CD8-positive, alpha-beta memory T cell (primary cell): ENCODE measurements at places on chromosomes 1 and 21.

DNA sequence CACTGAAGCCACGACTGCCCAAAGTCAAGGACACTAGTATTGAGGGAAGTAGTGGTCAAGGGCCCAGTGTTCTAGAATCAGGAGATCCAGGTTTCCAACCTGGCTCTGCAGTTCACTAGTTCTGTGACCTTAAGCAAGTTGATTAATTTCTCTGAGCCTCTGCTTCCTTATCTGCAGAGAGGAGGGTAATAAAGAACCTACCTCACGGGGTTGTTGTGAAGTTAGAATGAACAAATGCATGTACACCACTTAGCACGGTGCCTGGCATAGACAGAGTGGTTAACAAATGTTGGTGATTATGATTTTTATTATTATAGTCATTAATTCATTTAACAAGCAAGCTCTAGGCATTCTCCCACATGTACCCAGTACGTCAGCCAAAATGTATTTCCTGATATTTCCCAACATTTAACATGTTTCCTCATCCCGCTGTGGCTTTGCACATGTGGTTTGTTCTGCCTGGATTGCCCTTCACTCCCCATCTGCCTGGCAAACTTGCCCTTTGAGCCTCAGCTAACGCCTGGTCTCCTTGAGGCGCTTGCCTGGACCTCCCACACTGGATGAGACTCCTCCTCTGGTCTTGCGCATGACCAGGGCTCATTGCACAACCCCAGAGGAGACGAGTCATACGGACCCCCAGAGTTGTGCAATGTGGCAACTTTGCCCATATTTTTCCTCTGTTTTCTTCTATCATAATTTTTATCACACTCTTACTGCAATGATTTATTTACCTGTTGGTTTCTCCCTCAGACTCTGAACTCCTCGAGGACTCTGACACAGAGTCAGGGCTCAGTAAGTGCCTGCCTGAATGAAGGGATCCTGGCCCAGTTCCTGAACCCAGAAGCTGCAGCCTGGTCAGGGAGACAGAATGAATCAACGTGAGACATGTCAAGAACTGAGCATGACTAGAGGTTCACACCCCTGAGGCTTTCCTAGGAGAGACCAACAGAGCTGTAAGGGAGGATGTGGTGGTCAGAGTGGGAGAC, 20.7 kb upstream of the MFSD2A start:
- no peak for DNase-seq

- no peak for DNase-seq
These were observed 47.3 kb downstream of the SLC25A24 start for GRCh38 chr1:108152782-108153222.

- no peak for DNase-seq
These were observed 1039.4 kb upstream of the B3GALT2 start for GRCh38 chr1:194225821-194226220.

DNA sequence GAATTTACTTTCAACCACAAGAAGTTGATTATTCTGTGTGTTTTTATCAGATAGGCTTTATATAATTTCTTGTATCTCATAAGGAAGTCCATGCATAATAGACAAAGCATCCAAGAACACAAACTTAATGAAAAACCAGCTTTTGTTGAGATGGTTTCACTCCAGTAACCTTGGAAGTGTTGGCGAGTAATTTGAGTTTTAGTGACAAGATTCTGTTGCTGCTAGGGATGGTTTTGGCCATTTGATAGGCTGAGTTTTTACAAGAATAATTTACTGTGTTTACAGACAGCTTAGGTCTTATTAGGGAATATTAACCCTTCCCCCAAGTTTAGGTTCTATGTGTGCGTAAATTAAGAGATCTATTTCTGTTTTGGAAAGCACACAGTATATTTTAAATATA, 513.6 kb downstream of the USP25 start:
- no peak for DNase-seq

DNA sequence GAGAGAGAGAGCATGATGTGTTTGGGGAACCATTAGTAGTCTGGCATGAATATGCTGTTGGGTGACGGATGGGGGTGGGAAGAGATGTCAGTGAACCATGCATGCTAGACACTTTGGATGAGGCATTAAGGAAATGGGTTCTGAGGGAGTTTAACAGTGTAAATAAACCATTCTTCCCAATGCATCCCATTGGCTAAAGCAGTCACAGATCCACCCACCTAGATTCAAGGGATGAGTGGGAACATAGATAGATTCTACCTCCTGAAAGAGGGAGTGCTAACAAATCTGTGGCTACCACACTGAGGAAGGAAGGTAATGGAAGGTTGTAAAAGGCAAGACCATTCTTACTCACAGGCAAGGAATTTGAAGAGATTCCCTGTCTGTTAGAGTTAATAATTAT, 129.8 kb upstream of the CACNA1E start:
- DNase-seq: no peak

- no peak for DNase-seq
These were observed 26.3 kb downstream of the PPFIA4 start for GRCh38 chr1:203052601-203053000.

DNA sequence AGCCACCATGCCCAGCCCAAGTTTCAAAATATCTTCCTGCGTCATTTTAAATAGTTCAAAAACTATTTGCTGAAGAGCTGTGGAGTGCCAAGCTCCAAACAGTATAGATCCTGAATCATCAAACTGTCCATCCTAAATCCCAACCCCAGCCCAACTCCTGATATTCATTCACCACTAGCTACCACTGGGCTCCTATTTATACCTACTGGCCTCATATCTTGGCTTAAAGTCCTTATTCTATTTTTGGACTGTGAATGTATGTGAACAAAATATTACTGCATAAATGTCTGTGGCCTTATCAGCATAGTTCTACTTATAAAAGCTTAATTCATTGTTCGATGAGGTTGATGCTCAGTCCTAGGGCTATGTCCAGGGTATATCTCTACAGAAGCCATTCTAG, 5.2 kb upstream of the SCAMP3 start:
- DNase-seq: no peak

DNA sequence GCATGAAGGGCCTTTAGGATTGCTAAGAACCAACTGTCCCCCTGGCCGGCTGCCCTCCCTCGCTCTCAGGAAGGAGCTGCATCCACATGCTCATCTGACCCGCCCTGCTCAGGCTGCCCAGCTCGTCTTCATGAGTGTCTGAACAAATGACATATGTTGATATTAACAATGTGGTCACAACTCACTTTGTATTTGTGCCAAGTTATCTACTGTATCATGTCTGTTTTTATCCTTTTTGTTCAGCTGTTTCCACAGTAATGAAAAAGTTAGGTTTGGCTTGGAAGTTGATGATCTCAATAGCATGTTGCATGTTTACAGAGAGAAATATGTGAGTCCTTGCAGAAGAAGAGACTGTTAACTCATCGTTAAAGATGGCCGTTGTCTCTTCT, 75.1 kb downstream of the PHTF1 start:
- no peak for DNase-seq

DNA sequence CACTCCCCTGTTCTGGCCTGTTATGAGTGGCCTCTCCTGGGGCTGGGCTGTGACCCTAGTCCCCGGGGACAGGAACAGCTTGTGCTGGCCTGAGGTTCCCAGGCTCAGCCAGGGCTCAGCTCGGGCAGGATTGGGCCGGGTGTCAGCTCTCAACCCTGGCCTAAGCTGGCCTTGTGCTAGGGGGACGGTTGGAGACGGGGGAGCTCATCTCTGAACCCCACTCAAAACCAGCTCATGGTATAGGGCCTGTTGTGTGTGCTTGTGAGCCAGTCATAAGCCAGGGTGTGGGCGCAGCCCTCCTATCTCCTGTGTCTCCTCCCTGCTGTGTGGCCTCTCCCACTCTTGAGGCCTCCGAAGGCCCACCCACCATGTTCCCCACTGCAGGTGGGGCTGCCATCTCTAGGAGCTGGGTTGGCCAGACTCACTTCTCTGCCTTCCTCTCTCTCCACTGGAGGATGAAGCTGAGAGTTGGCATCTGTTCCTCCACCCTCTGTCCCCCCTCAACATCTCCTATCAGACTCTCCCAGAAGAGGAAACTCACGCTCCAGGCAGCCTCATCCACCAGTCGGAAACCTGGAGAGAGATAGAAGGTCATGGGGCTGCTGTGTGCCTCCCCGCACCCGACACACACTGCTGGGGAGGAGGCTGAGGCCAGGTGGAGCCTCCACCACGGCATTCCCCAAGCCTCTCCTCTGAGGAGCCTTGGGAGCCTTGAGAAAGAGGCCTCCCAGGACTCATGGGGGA, 1.4 kb downstream of the PEAR1 start:
- no peak for DNase-seq

DNA sequence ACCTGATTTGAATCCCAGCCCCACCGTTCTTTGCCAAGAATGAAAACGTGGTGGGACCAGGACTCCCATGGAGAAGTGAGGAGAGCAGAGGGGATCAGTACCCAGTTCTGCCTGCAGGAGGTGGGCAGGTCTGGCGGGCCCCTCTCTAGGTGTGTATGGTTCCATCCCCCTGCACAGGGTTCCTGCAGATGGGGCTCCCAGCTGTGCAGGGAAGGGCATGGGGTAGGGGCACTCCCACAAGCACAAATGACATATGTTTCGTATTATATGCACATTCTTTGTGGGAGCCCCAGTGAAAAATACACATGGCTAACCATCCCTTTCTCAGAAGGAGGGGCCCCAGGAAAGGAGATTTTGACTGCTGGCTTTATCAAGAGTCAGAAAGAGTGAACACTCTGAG, 144.6 kb downstream of the PLPP3 start:
- DNase-seq: no peak

DNA sequence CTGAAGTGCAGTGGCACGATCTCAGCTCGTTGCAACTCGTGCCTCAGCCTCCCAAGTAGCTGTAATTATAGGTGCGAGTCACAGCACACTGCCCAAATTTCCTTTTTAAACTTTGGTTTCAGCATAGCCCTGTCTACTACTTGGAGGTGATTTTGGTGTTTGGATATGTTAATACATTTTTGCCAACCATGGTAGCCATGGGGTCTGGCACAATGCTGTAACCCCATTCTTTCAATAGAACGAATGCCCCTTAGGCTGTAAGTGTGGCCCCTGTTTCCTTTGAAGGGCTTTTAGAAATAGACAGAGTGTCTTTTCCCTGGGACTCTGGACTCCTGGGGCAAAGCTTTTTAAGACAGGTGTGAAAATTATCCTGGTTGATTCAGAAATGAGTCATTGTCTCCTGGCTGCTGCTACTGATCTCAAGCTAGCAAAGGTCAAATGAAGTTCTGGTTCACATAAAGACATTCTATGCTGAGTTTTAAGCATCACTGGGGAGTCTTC, 141.1 kb upstream of the RUNX1 start:
- no peak for DNase-seq

DNA sequence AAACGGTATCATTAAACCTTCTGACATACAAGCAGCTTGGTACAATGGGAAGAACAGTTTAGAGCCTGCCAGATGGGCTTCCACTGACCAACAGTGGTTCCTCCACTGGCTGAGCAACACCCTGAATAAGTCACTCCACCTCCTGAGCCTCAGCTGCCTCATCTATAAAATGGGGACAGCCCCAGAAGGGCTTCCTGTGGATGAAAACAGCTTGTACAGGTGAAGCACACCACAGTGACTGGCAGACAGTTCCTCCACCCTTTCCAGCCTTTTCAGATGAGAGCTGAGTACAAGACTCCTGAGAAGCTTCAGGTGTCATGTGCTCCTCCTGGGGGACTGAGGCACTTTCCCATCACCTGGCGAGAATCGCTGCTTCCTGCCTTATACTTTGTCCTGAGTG, 2.1 kb downstream of the CAPZB start:
- no peak for DNase-seq

DNA sequence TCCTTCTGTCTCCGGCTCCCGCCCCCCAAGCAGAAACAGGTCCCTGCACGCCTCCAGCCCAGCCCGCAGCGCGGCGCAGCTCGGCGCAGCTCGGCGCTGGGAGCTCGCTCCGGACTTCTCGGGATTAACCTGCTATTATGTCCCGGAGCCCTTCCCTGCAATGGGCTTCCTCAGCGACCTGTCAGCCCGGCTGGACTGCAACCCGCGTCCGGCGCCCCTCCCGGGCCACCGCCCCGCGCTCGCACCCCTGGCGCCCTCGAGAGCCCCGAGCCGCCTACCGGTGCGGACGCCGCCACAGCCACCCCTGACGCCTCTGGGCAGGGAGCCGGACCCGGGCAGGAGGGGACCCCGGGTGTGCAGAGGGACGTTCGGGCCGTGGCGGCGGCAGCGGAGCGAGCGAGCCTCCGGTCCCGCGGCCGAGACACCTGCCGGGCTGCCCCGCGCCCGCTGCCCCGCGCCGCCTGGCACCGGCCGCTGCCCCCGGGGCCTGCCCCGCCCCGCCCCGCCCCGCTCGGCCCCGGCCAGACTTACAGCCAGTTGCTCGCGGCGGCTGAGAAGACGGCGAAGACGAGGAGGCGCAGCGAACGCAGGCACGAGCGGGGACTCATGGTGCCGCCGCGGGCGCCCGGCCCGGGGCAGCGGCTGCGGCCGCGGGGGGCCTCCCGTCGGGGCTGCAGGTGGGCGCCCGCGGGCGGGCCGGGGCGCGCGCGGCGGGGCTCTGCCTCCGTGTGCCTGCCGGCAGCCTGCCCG, 407 bp downstream of the WNT4 start:
- DNase-seq: no peak

GRCh38 chr1:5479876-5480646, 512.2 kb downstream of the NPHP4 start:
- DNase-seq: no peak

DNA sequence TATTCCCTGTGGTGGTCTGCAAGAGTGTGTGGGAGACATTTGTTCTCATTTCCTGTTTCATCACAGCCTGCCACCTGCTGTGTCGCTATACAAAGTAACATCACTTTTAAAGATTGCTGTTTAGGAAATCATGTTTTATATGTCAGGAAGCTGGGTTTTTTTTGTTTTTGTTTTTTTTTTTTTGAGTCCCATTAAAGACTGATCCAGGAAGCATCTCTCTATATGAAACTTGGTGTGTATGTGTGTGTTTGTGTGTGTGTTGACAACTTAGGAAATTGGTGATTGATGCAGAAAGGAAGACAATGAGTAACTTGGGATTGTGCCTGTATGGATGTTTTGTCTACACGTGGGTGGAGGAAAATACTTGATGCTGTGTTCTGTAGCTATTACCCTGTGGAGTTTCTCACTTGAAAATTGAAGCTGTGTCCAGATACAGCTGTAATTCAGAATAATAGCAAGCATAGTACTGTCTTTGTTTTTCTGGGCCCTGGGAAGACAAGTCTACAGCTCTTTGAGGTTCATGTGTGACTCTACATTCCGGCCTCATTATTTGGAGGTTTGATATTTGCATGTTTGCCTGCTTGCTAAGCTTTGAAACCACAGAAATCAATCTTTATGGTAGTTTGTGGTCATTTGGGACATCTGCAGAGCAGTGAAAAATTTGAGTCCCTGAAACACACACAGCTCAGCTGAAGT, 47.9 kb downstream of the LAMC1 start:
- DNase-seq: no peak

DNA sequence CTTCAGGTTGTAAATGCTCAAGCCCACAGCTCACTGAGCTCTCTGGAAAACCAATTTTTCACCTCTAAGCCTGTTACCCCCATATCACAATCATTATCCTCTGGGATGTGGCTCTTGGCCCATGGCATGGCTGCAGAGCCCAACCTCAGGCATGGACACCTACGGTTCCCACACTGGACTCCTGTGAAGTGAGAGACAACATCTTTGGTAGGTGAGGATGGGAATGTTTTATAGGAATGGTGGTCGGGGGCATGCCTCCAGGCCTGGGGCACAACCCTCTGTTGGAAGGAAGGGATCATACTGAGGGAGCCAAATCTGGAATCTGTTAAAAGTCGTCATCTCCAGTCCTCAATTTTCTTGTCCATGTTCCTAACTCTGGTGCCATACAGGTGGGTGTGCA, 179.1 kb downstream of the FOXD2 start:
- DNase-seq: no peak

GRCh38 chr1:9942399-9942938, 722 bp downstream of the LZIC start:
- DNase-seq: peak; percentile 31
